ENCODE measurements at places on chromosomes 11 and 22.

- DNase-seq = no peak
Measured at GRCh38 chr11:3622521-3622920, 19.3 kb downstream of the ART5 start.

GRCh38 chr11:68845351-68846002 lies 3.8 kb upstream of the CPT1A start:
- DNase-seq = no peak

- DNase-seq = no peak
Measured at GRCh38 chr22:20792966-20793728, 19.2 kb downstream of the SERPIND1 start.

DNA sequence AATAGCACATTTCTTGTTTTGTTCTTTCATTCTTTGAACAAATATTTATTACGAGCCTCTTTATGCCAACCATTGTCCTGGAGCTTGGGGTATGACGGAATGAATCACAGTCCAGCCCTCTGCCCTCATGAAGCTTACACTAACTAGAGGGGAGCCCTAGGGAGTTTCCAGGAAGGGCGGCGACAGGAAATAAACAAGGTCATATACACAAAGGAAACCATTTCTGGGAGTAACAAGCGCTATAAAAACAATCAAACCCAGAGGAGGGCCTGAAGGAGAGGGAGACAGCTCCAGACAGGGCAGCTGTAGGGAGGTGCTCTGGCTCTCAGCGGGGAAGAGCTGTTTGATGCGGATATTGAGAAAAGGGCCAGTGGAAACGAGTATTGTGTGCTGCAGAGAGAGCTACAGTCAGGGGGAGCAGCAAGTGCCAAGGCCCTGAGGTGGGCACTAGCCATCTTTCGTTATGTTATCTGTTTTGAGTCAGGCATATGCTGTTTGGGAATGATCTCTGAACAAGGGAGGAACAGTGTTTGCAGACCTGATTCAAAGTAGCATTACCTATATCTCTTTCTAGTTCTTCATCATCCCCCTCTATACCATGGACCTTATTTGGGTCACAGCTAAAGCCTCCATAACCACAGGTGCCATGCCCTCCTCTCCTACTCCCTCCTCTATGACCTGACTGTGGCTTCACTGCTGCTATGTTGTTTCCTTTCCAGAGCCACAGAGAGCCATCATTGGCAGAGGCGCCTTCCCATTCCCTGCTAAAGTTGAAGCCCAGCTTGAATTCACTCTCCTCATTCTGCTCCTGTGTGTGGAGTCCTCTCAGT lies 15.3 kb upstream of the ZBTB16 start:
- DNase-seq = no peak

DNA sequence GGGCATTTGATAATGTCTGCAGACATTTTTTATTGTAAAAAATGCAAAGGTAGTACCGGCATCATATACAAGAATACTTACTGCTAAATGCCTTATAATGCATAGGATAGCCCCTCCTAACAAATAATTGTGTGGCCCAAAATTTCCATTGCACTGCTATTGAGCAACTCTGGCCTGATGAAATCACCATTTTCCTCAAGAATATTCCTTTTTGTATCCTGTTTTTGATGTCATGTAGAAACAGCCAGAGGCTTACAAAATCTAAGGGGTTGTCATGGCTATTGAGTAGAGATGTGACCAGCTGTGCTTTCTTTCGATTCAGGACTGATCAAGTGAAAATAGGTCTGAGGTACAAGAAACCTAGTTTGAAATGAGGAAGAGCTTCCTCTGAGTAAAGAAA lies 854.3 kb downstream of the KCNA4 start:
- no peak for DNase-seq

- DNase-seq = no peak
Measured at GRCh38 chr11:76151556-76152085, 54.7 kb downstream of the WNT11 start.

DNA sequence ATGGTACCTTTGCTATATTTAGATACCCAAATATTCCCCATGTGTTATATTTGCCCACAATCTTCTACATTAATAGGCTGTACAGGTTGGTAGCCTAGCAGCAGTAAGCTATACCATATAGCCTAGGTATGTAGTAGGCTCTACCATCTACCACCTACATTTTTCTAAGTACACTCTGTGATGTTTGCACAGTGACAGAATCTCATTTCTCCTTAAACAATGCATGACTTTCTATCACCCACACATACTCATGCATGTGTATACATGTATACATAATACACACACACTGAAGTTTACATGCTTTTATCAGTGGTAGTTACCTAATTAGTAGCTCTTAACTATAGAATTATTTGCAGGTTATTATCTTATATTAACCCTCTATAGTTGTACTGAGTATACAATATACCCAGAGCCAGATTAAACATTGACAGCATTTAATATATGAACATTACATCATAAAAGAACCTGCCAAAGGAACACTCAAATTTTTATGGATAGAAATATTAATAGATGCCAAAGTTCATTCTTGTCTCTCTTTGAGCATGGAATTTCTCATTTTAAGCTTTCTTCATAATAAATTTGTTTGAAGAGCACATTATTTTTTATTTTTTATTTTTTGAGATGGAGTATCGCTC lies 51.4 kb downstream of the ELP4 start:
- no peak for DNase-seq

DNA sequence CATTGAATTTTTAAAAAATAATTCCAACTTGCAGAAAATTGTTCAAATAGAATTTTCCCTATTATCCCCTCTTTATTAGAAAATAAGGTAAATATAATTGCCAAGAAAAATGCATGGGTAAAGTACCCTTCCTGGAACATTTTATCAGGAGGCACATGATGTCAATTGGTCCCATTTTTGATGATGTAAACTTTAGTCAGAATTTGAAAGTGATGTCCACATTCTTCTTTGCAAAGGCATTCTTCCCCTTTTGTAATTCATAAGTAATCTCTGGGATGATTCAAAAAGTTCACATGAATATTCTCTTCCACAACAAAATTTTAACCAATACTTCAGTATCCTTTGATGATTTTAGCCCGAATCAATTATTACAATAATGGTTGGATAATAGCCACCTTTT lies 86.9 kb upstream of the ANO3 start:
- no peak for DNase-seq

GRCh38 chr11:116331381-116331780 lies 441.4 kb downstream of the BUD13 start:
- DNase-seq = no peak

DNA sequence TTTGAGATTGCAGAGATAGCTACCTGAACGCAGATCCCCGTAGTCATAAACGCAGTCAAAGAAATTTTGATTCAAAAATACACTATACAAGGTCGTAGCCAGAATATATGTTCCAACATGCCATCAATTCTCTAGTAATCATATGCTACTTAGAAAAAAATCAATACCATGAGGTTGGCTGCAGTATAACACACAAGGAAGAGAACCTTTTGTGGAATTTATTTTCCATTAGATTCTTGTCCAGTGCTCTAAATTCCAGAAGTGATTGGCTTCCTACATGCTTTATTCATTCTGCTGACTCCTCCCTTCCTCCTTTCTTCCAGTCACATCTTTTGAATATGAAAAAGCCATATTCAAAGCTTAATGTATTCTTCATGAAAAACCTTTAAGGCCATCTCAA lies 189.9 kb downstream of the NTM start:
- no peak for DNase-seq

- no peak for DNase-seq
Measured at GRCh38 chr11:24383137-24383536, 113.7 kb upstream of the LUZP2 start.

DNA sequence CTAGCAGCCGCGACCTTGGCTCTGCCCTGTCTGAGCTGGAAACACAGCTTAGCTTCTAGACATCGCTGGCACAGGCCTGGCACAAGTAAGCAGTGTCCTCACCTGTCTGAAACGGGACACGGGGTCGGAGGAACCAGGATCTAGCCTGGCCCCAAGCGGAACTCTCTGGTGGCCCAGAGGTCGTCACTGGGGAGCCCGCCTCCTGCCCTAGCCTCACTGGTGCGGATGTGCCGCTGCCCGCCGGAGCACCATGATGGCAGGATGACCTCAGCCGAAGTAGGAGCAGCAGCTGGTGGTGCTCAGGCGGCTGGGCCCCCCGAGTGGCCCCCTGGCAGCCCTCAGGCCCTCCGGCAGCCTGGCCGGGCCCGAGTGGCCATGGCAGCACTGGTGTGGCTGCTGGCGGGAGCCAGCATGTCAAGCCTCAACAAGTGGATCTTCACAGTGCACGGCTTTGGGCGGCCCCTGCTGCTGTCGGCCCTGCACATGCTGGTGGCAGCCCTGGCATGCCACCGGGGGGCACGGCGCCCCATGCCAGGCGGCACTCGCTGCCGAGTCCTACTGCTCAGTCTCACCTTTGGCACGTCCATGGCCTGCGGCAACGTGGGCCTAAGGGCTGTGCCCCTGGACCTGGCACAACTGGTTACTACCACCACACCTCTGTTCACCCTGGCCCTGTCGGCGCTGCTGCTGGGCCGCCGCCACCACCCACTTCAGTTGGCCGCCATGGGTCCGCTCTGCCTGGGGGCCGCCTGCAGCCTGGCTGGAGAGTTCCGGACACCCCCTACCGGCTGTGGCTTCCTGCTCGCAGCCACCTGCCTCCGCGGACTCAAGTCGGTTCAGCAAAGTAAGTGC lies 871 bp downstream of the SLC35E4 start:
- DNase-seq = no peak

- no peak for DNase-seq
Measured at GRCh38 chr22:40862537-40862936, 624 bp upstream of the DNAJB7 start.

DNA sequence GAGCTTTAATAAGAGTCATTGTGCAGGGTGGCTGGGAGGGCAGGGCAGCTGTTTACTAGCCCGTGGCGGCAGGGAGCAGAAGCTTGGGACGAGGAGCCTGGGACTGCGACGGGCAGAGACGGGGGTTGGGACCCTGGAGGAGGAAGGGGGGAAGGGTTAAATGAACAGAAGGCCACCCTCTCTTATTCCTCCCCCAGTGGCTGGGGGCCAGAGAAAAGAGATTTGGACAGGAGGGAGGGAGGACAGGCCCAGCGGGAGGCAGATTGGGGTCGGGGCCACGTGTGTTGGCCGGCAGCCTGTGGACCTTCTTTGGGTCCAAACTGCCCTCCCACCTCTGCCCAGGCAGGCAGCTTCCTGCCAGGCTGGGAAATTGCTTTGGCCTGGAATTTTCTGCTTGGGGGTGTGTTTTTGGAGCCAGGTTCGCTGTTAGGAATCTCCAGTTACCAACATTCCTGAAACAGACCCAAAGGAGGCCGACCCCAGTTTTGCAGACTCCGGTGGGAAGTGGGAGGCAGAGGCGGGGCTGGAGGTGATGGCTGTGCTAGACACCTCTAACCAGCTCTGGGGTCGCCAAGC lies 50.2 kb downstream of the APOL3 start:
- no peak for DNase-seq

GRCh38 chr11:25733777-25734176 lies 598.2 kb upstream of the ANO3 start:
- DNase-seq = no peak

DNA sequence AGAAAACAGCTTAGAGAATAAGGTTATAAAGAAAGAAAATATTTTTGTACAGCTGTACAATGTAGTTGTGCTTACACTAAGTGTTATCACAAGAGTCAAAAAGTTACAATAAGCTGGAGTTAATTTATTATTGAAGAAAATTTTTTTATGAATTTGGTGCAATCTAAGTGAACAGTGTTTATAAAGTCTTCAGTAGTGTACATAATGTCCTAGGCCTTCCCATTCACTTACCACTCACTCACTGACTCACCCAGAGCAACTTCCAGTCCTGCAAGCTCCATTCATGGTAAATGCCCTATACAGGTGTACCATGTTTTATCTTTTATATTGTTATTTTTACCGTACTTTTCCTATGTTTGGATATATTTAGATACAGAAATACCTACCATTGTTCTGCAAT lies 34.7 kb downstream of the GDPD4 start:
- no peak for DNase-seq

DNA sequence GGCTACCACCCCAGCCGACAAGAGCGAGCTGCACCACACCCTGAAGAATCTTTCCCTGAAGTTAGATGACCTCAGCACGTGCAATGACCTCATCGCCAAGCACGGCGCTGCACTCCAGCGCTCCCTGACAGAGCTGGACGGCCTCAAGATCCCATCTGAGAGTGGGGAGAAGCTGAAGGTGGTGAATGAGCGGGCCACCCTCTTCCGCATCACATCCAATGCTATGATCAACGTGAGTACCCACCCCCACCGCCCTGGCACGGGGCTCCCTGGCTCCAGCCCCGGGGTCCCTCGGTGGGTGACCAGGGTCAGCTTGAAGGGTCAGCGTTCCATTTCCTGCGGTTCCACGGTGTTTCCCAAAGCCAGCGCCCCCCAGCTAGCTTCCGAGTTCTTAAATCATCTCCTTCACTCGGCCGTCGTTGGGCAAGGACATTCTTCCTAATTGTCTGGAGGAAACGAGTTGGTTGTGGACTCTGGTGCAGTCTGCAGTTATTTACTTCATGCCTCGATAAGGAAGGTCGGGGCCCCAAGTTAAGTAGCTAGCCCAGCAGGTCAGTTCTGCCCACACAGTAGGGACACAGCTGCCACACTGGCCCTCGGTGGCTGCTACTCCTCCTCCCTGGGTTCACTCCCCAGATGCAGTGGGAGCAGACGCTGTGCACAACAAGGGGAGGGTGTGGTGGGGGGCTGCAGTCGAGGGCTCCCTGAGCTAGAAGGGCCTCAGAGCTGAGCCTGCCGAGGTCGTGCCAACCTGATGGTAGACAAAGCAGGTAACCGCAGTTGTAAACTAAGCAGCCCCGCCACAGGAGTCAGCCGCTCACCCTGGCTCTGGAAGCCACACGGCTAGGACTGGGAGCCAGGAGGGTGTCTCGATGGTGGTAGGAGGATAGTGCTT lies 97.9 kb downstream of the MORC2 start:
- no peak for DNase-seq

GRCh38 chr11:35511666-35512065 lies 13.8 kb downstream of the PAMR1 start:
- DNase-seq = no peak

- no peak for DNase-seq
Measured at GRCh38 chr11:95892492-95892891, 31.4 kb downstream of the MTMR2 start.

DNA sequence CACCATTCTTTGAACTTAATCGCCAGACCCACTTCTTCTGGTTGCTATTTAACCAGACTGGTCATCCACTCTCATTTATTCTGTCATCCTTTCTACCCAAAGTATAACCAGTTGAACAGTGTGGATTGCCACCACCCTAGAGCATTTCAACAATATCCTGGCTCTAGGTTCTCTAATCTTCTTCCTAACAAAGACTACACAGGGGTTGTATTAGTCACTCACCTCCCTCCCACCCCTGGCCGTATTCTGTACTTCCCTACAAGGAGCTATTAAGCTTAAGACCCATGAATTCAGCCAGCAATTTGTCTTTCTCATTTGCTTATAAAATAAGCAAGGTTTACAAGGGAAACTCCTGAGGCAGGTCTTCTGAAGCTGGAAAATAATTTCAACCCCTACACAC lies 46.9 kb upstream of the CEP126 start:
- no peak for DNase-seq

- DNase-seq = no peak
Measured at GRCh38 chr11:122851366-122851966, 13.2 kb downstream of the CRTAM start.

- DNase-seq = no peak
Measured at GRCh38 chr22:20777420-20778177, 3.7 kb downstream of the SERPIND1 start.

Data from NCI-H748 treated with DMSO at 0.1 percent for 48 hours (cell line).